ENCODE measurements at places on chromosomes 12 and 14.

DNA sequence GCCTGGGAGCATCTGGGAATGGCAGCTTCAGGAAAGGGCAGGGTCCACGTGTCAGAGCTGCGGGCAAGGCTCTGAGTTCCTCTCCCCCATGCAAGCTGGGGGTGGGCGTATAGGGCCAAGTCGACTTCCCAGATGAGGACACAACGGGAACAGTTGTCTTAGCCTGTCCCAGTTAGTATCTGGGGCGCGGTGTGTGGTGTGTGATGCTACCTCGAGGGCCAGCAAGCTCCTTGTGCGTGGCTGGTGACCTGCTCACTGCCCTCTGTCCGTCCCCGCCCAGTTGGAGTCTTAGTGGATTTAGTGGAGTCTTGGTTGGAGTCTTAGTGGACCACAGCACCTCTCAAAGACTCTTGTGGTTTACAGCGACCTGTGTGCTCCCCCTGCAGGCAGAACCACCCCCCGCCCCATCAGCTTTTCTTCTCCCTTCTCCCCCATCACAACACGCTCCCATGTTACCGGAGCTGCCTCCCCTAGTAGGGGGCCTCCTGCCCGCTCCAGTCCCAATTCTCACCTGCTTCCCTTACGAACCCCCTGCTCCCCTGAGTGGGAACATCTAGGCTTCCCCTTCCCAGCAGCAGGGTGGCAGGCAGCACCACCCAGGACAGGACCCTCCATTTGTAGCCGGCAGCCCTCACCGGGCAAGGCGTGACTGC lies 8.7 kb downstream of the ASPG start:
- no peak for DNase-seq

DNA sequence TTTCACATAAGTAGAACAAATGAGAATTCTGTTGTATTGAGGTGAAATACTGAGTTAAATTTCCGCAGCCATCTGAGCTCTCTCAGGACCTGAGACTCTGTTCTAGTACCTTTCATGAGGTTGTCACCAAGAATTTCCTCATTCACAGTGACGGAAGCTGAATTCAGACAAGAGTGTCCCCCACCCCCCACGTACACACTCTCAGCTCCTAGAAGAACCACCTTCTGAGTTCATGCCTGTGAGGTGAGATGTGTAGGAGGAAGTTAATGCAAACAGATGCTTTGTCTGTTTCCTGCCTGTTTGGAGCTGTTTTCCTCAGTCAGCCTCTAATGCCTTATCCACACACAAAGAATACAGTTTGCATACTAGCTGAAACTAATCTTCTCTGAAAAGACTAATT lies 18.2 kb downstream of the BICDL1 start:
- DNase-seq, result no peak

GRCh38 chr12:30438601-30439041 lies 257.0 kb downstream of the IPO8 start:
- DNase-seq, result no peak

DNA sequence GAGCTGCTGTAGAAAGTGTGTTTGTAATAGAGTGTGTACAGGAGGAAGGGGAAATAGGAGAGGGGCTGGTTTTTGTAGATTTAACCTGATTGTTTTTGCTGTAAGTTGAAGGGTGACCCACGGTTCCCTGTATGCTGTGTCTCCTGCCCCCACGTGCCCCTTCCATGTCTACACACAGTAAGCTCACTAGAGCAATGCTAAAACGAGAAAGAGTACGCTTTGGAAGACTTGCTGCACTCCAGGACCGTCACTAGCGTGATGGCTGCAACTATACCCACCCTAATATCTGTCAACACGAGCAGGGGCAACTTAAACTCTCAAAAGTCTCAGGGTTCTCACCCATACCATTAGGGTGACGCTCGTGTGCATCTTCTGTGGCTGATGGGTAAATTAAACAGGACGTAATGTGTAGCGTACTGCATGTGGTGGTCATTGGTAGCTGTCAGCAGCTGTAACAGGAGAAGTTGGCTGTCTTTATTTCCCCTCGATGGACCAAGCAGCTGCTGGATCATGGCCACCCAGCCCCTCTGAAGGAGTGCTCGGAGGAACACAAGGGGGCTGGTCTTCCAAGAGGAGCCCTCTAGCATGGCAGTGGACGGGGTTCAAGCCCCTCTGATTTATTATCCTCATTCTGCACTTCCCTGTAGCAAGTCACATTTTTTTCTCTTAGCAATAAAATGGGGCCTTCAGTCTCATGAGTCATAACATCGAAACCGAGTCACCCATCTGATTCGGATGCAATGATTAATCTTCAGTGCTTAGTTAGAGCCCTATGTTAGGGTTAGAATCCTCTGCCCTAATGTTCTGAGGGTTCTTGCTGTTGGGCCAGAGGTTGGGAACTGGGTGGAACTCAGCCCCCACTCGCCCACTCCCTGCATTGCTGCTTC lies 14.0 kb downstream of the CCND2 start:
- DNase-seq, result no peak

DNA sequence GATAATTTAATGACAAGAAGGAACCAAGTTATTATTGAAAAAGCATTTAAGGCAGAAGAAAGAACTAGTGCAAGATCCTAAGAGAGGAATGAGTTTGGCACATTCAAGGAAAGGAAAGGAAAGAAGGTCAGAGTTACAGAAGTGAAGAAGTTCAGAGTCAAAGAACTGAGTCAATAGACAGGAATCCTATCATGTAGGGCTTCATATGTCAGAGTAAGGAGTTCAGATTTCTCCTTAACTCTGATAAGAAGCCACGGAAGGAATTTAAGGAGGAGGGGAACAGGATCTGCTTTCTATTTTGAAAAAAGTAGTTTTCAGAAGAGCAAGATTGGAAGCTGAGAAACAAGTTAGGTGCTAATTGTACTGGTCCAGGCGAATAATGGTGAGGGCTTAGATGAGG lies 223.1 kb upstream of the FOXN3 start:
- no peak for DNase-seq

DNA sequence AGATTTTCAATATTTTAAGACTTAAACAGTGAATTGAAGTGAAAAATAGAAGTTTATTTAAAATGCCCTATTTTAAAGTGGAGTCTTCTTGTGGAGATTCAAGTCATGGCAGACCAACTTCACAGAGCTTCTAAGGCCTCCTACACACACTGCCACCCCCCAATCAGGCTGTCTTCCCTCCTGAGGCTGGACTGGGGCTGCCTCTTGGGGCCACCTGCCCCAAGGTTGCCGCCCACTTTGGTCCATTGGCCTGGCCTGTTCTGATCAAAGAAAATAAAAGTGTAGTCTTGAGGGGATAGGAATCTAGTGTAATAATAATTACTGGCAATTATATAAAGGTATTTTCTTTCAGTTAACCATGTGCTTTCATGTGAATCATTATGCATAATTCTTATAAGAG lies 1.3 kb downstream of the GOLT1B start:
- DNase-seq, result no peak

GRCh38 chr12:44777044-44777443 lies 99.1 kb downstream of the NELL2 start:
- no peak for DNase-seq

- DNase-seq, result no peak
Measured at GRCh38 chr12:102913453-102914226, 3.4 kb downstream of the PAH start.

GRCh38 chr14:74975059-74975810 lies 19.8 kb upstream of the PGF start:
- no peak for DNase-seq

DNA sequence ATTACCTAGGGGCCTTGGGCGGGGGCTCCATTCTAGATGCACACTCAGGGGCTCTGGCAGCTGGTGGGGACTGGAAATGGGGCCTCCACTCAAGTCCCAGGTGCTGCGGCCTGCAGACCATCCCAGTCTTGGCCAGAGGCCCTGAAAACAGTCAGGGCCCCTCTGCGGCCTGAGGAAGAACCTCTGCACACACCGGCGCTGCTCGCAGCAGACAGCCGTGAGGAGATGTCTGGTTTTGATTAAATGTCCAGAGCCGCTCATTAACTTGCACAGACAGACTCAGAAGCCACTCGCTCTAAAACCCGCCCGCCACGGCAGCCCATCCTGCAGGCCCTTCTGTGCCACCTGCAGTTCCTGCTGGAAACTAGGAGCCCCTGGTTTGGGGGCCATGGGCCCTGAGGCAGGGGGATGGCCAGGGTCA lies 36.4 kb upstream of the NCOR2 start:
- no peak for DNase-seq

DNA sequence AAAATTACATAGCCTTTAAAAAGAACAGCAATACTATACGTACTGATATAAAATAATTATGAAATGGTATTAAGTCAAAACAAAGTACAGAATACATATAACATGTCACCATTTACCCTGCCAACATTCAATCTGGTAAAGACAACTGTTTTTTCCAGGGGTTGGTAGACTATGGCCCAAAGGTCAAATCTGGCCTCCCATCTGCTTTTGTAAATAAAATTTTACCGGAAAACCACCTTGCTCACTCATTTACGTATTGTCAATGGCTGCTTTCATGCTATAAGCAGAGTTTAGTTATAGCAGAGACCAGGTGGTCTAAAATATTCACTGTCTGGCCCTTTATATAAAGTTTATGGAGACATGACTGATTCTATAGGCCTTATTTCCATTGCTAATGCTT lies 14.0 kb downstream of the CEP290 start:
- no peak for DNase-seq

- DNase-seq, result peak; percentile 38
Measured at GRCh38 chr14:33393231-33393894, 454.7 kb downstream of the NPAS3 start.

GRCh38 chr14:52922656-52923055 lies 28.2 kb downstream of the FERMT2 start:
- no peak for DNase-seq

DNA sequence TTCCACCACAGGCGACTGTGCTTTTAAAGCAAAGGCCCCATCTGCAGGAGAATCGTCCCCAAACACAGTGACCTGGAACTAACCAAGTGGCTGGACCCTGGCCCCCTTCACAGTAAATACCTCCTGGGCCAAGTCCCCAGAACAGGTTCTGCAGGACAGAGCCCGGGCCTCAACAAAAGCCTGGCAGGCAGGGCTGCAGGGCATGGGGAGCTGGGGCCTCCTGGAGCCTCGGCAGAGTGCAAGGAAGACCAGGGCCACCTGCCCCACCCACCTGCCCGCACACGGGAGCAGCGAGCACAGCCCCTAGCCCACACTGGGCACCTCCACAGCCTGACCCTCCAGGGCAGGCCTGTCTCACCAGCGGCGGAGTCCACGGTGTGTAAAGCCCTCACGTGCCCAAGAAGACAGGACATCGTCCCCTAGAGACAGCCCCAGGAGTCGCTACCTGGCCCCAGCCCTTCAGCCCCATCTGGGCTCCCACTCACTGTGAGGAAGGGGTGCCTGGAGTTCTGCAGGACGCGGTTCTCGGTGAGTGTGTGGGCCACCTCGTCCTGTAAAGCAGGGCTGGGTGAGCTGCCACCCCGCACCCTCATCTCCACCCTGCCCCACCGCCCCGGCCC lies 21.0 kb downstream of the AKT1 start:
- no peak for DNase-seq

GRCh38 chr12:47316609-47317049 lies 236.9 kb upstream of the AMIGO2 start:
- no peak for DNase-seq

DNA sequence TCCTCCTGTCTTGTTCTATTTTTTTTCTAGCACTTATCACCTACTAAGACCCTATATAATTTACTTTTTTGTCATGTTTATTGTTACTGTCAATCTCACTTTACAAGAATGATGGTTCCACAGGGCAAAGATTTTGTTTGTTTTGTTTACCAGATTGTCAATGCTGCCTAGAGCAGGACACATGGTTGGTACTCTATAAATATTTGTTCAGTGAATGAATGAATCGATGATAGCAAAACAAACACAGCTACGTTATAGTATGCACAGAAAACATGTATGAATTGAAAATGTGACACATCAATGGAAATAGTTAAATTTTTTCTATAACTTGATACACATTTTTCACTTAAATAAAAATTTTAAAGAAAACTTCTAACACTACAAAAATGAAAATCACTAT lies 67.1 kb upstream of the KRR1 start:
- peak; percentile 9 for DNase-seq

Data from NCI-H1930 (cell line).